ENCODE measurements at places on chromosomes 16 and 17.

- no peak for DNase-seq
Observed at GRCh38 chr16:56357241-56357764, 68.0 kb downstream of the AMFR start.

GRCh38 chr16:13307851-13308250, 406.5 kb downstream of the SHISA9 start:
- no peak for DNase-seq

DNA sequence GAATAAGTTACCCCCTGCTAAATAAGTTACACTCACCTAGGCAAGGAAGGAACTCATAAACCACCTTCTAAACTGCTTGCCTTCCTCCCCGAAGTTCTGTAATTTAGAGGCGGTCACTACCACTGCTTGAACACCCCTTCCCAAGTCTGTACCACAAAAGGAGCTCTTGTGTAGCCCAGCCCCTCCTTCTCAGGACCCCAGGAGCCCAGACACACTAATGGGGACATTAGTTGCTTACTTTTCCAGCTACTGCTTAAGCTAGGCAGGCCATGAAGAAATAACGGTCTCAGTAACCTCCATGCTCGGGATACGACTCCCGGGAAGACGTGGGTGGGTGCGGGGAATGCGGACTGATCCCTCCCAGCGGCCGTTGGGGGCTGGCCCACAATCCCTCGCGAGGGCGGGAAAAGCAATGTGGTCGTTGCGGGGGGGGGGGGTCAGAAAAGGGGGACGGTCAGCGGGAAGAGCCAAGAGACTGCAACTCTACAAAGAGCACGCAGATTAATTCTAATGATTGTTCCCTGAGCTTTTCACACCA, at the start of gene TEX14:
Gene TEX14, minus strand, starts transcription at position 345 of the 538 bp plus-strand sequence. CDS start 40,044 bp downstream, outside the sequence.
- DNase-seq: no peak

DNA sequence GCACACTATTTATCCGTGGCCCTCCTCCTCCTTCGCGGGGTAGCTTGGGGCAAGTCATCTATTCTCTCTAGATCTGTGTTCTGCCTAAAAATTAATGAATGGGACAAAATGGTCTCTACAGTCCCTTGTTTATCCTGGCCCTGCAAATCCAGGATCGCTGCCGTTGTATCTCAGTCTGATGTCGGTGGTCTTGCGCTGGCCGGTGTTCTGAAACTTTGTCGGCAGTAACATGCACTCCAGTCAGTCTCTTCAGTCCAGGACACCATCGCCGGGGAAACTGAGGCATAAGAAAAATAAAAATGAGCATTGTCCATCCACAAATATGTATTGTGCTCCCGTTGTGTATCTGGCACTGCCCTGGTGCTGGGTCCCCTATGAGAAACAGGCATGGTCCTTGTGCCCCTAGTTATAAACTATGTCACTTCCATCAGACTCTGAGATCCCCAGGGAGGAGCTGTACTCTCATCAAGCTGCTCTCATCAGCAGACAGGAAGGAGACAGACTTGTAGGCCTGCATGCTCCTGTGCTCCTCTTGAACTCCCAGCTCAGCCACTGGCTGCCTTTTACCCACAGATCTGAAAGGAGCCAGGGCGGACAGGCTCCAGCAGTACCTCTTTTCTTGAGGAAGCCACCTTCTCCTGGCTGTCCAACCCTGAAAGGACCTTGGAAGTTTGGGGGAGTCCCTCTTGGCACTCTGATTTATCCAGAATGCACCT, 13.7 kb upstream of the CA4 start:
- no peak for DNase-seq

- no peak for DNase-seq
Observed at GRCh38 chr17:6428207-6428965, 6.5 kb downstream of the AIPL1 start.

DNA sequence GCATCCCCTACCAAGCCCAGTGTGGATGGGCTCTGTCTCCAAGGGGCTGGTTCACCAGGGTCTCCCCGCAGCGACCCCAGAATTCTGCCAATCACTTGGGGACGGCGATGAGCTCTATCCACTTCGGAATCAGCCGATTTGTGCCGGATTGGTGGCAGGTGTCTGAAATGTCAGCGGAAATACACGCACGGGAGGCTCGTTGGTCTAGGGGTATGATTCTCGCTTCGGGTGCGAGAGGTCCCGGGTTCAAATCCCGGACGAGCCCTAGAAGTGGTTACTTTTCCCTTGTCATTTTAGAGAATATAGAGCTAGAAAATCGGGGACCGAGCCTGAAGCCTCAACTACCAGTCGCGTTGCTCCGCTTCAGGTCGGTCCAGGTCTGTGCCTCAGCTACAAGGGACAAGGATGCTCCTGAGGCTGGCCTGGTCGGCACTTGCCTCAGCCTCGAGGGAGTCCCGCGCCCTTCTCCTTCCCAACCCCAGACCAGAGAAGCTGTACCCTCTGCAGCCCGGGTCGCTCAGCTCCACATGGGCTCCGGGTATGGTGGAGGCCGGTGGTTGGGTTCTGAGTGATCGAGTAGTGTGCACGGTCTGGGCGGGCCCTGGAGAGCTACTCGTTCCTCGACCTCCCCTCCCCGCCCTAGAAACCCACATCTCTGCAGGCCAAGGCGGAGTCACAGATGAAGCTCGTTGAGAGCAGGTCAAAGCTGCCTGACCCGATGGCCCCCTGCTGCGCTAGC, 16.0 kb upstream of the OR1F1 start:
- DNase-seq: peak; percentile 49

DNA sequence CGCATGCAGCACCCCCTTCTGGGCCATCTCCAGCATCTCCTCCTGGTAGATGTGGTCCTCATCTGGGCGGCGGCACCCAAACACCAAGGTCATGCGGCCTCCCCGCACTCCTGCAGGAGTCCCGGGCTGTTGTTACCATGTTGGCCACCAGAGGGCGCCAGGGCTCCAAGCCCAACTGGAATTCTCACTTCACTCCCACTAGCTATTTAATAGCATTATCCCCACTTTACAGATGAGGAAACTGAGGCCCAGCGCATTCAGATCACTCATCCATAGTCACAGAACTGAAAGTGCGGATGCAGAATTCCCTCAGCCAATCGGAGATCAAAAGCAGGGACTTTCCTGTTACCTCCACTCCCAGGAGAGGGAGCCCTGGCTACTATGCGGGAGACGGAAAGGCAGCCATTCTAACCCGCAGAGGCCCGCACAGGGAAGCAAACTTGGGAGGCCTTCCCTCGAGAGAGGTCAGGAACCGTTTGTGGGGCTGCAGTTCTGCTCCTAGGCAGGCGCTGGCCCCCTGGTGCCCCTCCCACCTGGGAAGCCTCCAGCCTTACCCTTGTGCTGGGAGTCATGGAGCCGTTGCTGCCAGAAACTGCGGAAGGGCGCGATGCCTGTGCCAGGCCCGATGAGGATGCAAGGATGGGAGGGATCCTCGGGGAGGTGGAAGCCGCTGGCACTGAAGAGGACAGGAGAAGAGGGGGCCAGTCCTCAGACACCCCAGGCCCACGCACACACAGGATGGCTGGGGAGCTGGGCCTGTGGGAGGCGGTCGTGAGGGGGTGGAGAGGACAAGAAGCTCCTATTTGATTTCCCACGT, 40.1 kb downstream of the NOS2 start:
- DNase-seq: peak; percentile 69

- DNase-seq: no peak
Observed at GRCh38 chr17:80779961-80780380, 211.7 kb upstream of the CHMP6 start.

- DNase-seq: no peak
Observed at GRCh38 chr17:65572581-65573281, 11.3 kb upstream of the AXIN2 start.

GRCh38 chr16:79369796-79370195, 230.7 kb downstream of the MAF start:
- DNase-seq: no peak

DNA sequence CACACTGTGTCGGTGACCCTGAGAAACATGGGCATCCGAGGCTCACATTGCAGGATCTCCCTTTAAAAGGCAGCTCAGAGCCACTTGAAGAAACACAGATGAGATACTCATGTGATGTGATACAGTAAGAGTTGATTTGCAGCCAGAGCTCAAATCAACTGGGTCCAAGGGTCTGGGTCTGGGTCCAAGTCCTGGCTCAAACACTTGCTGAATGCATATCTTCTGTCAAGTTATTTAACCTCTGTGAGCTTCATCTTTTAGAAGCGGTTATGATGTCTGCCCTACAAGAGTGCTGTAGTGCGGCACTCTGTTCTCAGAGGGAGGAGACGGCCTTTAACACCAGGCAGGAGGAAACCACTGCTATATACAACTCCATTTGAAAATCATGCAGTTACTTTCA, 6.4 kb downstream of the KRT38 start:
- DNase-seq: no peak

DNA sequence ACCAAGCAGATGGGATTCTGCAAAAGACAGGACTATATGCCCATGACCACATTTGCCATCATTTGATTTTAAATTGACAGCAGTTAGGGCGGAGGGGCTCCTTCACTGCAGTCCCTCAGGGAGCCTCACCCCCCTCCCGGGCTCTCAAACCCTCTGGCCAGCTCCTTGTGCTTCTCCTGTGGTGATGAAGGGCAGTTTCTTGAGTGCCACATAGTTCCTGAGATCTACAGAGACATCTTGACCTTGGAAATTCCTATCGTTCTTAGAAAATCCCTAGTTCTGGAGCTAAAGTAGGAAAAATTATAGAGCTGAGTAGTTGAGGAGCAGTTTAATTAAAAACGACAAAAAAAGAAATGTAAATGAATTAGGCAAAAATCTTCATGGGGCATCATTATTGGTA, 231.5 kb downstream of the CCDC182 start:
- no peak for DNase-seq

GRCh38 chr17:63531022-63531965, 8.1 kb downstream of the KCNH6 start:
- no peak for DNase-seq

- DNase-seq: no peak
Observed at GRCh38 chr16:62596584-62596983, 560.3 kb upstream of the CDH8 start.

DNA sequence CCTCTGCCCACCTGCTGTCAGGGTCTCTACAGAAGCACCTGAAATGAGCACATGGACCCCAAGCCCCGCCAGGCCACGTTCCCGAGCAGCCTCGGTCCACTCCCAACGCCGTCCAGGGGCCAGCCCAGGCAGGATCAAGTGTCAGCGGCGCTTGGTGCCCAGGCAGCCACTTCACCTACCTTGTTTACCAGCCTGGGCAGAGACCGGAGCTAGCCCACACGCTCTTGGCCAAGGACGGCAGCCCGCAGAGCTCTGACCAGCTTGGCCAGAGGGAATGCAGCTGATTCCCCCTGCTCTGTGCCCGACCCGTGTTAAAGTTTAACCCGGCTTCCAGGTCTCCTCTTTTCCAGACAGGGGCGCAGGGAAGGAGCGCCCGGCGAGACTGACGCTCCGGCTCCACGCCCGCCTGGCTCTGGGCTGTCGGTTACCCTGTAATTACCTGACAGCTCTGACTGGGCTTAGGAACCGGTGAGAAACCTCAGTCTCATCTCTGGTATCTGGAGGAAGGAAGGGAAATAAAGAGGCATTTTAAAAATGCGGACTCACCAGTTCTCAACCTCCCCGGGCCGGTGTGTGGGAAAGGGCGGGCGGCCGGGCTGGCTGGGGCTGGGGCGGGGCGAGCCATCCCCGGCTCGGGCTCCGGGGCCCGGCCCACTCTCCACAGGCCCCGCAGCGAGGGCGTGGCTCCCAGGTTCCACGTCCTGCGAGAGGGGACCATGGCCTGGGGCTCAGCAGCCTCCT, 4.6 kb downstream of the KIFC3 start:
- peak; percentile 60 for DNase-seq

GRCh38 chr16:2715966-2716885, 3.8 kb downstream of the PRSS27 start:
- no peak for DNase-seq

All from heart left ventricle (tissue), 16 donors.